SW 1271 (cell line): ENCODE measurements at places on chromosomes 4 and X.

- DNase-seq, result no peak
Measured at GRCh38 chr4:22363036-22363435, 152.8 kb downstream of the ADGRA3 start.

- peak; percentile 0 for DNase-seq
Measured at GRCh38 chrX:80876877-80877276, 67.2 kb upstream of the BRWD3 start.

GRCh38 chr4:180809439-180809838 lies 1433.8 kb upstream of the TENM3 start:
- DNase-seq, result no peak

DNA sequence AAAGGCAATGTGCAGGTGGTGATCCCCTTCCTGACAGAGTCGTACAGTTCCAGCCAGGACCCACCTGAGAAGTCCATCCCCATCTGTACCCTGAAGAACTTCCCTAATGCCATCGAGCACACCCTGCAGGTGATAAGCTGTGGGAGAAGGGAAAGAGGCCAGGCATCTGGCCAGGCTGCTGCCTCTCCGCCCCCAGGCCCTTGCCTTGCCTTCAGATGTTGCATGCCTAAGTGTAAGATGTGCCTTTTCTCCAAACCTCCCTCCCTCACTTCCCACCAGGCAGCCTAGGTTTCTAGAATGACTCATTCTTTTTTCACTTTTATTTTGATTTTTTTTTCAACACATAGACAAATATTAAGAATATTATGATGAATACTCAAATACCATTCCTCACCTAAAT lies 12.2 kb upstream of the CDK16 start:
- no peak for DNase-seq

GRCh38 chr4:5435823-5436222 lies 272.5 kb downstream of the EVC2 start:
- no peak for DNase-seq

GRCh38 chr4:26362745-26363439 lies 42.1 kb downstream of the RBPJ start:
- no peak for DNase-seq

- DNase-seq, result no peak
Measured at GRCh38 chrX:150253959-150254620, 109.0 kb upstream of the MAMLD1 start.

DNA sequence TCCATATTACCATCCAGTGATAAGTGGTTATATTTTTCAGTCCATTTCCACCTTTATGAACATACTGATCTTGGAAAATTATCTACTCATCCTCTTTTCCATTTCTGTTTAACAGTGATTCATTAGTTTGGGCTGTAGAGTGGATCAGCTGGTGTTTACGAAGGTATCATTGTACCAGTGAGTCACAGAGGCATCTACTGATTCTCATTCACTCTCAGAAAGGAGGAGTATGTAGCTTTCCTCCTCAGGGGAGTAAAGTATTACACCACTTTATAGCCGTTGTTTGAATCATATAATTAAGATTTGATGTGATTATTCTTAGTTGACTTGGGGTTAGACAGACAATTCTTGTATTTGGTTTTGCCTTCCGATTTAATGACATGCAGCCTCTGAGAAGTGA lies 74.7 kb downstream of the GALNT7 start:
- no peak for DNase-seq

DNA sequence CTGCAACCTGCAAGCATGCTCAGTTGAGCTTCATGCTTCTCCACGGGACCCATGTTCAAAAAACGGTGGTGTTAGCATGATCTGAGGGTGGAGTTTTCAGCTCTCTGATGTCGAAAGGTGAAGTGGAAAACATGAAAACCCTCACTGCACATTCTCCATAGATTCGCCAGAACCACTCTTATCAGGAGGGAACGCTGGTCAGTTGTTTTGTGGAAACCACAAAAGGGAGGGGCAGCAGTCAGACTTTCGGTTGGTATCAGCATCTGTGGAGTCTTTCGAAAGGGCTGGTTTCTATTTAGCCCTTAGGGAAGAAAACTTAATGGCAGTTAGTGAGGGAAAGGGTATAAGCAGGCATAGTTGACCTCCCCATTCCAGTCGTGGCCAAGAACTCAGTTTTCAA lies 12.6 kb downstream of the PPA2 start:
- no peak for DNase-seq

- DNase-seq, result no peak
Measured at GRCh38 chrX:49316085-49316484, 5.8 kb upstream of the GAGE12J start.

GRCh38 chr4:1939664-1940509 lies 68.7 kb downstream of the NSD2 start:
- DNase-seq, result peak; percentile 69

DNA sequence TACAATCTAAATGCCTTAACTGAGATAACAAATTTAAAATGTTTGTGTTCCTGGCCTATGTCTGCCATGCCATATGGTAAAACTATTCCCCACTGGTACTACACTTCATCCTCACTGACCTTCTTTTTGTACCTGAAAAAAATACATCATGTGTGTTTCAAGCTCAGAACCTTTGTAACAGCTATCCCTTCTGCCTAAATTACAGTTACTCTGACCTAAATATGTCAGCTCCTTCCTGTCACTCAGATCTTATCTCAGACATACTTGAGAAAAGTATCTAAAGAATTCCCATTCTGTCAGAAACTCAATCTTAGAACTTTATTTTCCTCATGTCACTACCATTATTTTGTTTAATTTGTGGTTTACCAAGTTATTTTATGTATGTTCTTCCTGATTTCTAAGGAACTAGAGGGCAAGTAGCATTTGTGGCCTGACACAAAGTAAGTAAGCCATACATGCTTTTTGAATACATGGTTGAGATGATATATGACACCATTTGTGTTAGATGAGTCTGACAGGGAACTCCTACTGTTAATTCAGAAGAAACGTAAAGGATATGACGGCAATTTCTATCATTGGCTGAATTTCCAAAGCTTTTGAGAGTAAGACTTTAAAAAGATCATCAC lies 456.5 kb upstream of the NDST3 start:
- no peak for DNase-seq

- DNase-seq, result no peak
Measured at GRCh38 chr4:76059750-76060149, 14.8 kb upstream of the ART3 start.

- DNase-seq, result no peak
Measured at GRCh38 chrX:119880076-119880475, 8.4 kb downstream of the NDUFA1 start.

- DNase-seq, result no peak
Measured at GRCh38 chrX:57172544-57172943, 35.3 kb upstream of the SPIN2A start.

- DNase-seq, result no peak
Measured at GRCh38 chr4:32932156-32932555, 2212.0 kb downstream of the PCDH7 start.

DNA sequence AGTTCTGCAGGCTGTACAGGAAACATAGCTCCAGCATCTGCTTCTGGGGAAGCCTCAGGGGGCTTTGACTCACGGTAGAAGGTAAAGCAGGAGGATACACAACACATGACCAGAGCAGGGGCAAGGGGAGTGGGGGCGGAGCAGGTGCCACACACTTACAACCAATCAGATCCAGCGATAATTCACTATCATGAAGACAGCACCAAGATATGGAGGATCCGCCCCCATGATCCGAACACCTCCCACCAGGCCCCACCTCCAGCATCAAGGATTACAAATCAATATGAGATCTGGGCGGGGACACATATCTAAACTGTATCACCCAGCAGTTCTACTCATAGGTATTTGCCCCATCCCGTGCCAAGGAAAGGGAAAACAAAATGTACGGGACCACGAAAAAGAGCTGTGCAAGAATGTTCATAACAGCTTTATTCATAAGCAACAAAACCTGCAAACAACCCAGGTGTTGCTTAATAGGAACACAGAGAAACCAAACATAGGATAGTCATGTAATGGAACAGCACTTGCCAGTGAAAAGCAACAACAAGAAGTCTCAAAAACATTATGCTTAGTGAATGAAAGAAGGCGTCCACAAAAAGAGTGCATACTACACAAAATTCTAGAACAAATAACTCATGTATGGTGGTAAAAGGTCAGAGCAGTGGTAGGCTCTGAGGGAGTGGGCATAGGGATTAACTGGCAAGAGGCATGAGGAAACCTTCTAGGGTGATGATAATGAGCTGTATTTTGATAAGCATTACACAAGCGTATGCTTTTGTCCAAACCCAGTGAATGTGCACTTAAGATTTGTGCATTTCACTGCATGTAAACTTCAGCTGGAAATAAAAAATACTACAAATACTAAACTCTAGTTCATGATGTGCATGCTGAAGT lies 130.9 kb upstream of the FAM9B start:
- no peak for DNase-seq

DNA sequence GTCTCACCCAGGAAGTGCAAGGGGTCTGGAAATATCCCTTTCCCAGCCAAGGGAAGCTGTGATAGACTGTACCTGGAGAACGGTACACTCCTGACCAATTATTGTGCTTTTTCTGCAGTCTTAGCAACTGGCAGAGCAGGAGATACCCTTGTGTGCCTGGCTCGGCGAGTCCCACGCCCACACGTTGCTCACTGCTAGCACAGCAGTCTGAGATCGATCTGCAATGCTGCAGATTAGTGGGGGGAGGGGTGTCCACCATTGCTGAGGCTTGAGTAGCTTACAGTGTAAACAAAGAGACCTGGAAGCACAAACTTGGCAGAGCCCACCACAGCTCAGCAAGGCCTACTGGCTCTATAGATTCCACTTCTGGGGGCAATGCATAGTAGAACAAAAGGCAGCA lies 138.5 kb downstream of the CHRDL1 start:
- DNase-seq, result no peak

DNA sequence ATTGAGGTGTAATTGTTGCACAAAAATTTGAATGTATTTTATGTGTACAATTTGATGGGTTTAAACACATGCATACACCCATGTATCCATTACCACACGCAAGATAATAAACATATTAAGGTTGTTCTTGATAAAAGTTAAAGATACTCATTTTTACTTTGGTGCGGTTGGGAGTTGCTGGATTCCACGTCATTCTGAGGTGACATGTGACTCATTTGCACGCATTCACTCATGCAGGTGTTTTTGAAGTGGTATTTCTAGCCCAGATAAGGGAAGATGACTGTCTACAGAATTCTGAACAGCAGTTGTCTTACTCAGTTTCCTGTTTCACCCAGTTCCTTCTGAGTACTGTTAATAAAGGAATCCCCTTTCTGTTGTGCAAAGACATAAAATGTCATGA lies 142.0 kb downstream of the RTL3 start:
- no peak for DNase-seq

GRCh38 chr4:145895056-145895455 lies 43.6 kb downstream of the ZNF827 start:
- DNase-seq, result no peak

DNA sequence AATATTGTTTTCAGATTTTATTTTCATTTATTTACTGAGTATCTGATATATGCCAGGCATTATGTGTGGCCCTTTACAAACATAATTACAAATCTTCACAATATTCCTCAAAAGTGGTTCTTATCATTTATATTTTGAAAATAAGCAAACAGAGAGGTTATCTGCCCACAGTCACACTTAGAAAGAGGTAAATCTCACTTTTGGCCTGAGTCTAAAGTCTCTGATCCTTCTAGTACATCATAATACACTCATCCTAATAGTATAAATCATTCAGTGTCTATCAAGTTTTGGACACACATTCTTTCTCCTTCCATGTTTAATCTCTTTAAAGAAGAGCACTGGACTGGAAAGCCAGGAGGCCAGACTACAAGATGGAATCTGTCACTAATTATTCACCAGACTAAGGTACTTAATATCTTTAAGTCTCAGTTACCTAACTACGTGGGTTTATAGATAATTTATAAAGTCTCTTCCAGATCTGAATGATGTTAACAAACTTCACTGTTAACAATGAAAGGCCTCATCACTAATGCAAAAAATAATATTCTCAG lies 281.3 kb downstream of the PPP3CA start:
- DNase-seq, result no peak

DNA sequence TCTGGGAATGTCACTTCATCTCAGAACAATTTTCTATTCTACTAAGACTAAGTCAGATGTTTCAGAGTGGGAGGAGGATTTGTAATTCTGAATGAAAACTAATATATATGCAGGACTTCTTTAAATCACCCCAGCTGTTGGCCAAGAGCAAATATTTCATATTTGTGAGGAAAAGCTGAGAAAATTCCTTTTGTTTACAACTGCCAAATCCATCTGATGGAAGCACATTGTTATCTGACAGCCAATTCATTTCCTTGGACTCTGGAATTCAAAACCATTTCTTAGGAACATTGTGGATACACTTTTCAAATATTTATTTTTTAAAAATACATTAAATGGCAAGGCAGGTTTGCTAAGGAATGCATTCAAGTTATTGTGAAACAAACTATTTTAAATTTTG lies 8.0 kb downstream of the SLIT2 start:
- no peak for DNase-seq

- no peak for DNase-seq
Measured at GRCh38 chr4:150108691-150109090, 30.4 kb downstream of the DCLK2 start.

GRCh38 chr4:81758574-81759264 lies 287.0 kb upstream of the RASGEF1B start:
- DNase-seq, result no peak

GRCh38 chrX:38943120-38943519 lies 141.9 kb downstream of the MID1IP1 start:
- DNase-seq, result no peak

GRCh38 chr4:103773691-103774231 lies 54.0 kb upstream of the TACR3 start:
- DNase-seq, result no peak

DNA sequence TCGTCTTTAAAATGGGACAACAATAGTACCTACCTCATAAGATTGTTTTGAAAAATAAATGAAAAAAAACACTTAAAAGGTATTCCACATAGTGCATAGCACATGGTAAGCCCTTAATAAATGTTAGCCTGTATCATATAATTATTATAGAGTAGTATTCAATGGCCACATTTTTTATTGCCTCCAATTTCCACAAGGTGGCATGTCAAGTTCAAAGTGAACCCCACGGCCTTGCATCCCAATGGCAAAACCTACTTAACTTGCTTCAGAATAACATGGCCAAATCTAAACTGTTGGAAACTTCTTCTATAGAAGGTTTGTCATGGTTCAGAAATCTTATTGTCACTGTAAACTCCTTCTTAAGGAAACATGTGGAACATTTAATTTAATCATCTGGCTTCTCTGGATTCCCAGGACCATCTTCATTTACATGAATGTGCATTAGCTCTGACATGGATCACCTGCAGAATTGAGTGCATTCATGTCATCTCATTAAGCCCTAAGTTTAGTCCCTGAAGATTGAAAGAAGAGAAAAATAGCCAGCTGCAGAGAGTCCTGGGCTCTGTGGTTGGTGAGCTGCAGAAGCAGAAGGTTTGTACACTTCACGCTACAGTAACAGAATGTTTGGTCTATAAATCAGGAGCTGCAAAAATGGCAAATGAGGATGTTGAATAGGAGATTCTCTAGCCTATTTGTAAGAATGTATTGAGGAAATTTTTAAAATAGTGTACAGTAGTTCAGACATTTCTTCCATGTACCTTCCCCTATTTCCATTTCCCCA lies 61.0 kb downstream of the ANXA3 start:
- peak; percentile 10 for DNase-seq

- no peak for DNase-seq
Measured at GRCh38 chrX:41688156-41688555, 617 bp upstream of the GPR34 start.
